Renal cortical epithelial cell (primary cell): ENCODE measurements at places on chromosomes 1 and 21. TPM values are rescaled to one million over a fixed set of nuclear protein-coding genes. Genes with fewer than 3 reads are reported as not detected.

INSRR gene
- not detected in 2 replicates for total RNA-seq

FAM72D gene
- total RNA-seq: 0.15 and 0.52 TPM in 2 replicates

RHD gene
- not detected in 2 replicates for total RNA-seq

CRYZ gene
- 209 and 320 TPM in 2 replicates for total RNA-seq

GRCh38 chr1:16198444-16199156 lies 13.9 kb downstream of the ARHGEF19 start:
- no peak for DNase-seq

GRCh38 chr1:17161926-17162800 lies 42.8 kb upstream of the PADI1 start:
- no peak for DNase-seq

DNA sequence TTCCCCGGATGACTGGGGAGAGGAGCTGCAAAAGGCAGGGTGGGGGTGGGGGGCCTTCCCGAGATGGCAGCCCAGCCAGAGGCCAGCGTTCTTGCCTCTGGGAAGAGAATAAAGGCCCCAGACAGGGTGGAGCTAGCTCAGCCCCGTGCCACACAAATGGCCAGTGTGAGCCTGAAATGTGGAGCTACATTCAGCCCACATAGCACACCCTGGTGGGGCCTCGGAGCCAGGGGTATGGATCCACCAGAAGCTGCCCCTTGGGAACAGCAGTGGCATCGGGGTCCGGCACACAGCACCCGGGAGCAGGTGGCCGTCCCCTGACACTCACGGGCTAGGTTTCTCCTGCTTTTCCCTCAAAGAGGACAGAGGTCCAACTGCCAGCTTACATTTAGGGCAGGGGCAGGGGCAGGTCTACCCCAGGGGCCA lies 93.9 kb downstream of the PDE9A start:
- DNase-seq: no peak

DNA sequence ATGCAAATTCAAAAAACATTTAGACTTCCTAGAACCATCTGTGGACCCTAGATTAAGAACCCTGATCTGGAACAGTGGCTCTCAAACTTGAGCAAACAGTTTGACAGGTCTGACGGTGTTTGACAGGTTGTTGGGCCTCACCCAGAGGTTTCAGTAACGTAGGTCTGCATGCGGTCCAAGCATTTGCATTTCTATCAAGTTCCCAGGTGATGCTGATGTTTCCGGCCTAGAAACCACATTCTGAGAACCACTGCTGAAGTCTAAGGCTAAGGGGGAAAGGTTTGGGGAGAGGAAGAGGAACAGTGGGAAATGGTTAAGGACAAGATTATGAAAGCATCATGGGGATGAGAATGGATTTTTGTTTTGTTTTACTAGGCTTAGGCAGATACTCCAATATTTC lies 48.6 kb downstream of the MDM4 start:
- no peak for DNase-seq

- no peak for DNase-seq
Measured at GRCh38 chr1:56320464-56321149, 258.8 kb downstream of the PLPP3 start.

GRCh38 chr21:21232320-21232719 lies 234.1 kb downstream of the NCAM2 start:
- peak; percentile 0 for DNase-seq

DNA sequence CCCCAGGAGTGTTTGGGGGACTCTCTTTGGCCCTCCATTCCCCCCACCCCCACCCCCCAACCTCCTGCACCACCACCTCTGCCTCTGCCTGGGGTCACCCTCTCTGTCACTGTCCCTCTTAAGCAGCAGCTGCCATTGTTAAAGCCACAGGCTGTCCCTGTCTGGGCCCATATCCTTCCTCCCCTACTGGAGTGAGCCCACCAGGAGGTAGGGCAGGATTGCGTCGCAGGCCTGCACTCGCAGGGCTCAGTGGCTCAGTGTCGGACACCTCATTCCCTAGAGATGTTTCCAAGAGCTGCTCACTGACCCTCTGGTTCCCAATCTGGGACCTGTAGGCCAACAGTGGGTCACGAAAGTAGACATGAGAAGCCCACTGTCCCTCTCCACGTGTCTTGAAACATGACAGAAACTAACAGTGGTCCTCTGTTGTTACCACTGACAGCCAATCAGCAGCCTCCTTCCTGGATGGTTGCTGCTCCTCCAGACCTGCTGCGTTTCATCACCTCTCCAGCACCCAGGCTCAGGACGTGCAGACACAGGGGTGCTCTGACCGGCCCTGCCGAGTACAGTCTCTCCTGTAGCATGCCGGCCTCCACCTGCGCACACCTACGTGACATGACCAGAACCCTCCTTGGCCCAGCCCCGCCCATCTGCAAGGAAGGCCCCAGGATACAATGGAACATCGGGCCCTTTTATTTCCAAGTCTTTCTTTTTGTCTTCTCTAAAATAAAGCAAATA lies 7.7 kb downstream of the PRDM15 start:
- no peak for DNase-seq

DNA sequence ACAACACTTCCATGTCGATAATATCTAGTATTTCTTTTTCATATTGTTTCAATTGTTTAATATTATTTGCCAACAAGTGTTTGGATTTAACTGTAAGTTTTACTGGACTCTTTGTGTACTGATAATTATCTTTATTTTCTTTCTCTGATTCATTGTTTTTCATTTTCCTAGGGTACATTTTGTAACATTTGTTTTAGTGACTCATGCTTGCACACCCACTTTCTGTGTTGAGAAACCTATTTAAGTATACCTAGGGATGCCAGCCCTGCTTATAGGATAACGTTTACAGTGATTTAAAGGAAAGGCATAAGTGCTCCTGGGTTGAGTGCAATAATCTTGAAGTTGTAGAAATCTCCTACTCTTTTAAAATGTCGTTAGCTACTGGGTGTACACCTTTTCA lies 1386.0 kb upstream of the ADGRL4 start:
- peak; percentile 72 for DNase-seq

DNA sequence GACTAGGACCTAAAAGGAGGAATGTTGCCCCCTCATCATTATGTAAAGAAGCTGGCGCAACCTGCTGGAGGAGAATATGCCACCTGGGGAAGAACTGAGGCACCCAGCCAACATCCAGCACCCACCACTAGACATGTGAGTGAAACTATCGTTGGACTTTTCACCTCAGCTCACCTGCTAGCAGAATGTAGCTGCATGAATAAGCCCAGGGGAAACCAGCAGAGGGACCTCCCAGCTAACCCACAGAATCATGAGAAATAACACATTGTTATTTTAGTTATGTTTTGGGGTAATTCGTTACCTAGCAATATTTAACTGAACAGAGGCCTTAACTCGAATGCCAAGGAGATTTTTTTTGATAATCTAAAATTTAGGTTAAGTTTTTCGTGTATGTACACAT lies 542.5 kb upstream of the DAB1 start:
- no peak for DNase-seq

- DNase-seq: no peak
Measured at GRCh38 chr1:81314513-81315233, 486.1 kb upstream of the ADGRL2 start.
